Hindlimb muscle (tissue), 1 donor: ENCODE measurements at places on chromosomes 7 and 10. TPM values are rescaled to one million over a fixed set of nuclear protein-coding genes. Genes with fewer than 3 reads are reported as not detected.

GRCh38 chr7:1122832-1123501 is 35.1 kb downstream of the GPER1 start:
- no peak for DNase-seq

GRCh38 chr10:70396140-70396539 is 7.8 kb upstream of the EIF4EBP2 start:
- no peak for DNase-seq

GRCh38 chr10:19904202-19904661 is 88.0 kb downstream of the PLXDC2 start:
- DNase-seq = no peak

DNA sequence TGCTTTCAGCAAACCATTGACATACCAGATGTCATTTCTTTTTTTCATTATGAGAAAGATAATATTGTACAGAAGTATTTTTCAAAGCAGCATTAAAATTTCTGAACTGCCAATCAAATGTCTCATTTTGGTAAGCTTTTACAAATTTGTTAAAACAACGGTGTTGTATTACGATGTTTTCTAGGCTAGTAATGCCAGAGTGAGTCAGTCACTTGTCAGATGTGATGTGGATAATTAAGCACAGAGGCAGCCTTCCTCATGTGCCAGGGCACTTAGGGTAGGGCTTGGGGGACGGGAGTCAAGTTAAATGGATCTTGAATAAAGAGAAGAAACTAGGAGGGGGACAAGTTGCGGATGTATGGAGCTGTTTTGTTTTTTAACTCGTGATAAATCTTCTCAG is 10.1 kb downstream of the PSTK start:
- DNase-seq = no peak

DNA sequence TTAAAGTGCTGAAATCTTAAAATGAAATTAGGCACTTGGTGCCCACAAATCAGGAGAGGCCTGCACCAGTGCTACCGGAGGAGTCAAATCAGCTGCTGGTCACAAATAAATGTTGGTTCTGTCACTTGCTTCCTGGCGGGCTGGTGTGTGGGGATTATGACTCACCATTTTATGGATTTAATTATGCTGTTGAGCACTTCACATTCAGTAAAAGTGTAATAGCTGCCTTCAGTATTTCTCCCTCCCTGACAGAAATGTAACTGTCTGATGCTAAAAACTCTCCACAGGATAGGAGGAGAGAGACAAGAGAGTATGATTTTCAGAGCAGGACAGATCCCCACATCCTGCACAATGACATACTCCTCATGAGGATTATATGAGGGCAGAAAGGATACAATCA is 186.0 kb downstream of the JAZF1 start:
- no peak for DNase-seq

GRCh38 chr7:6165521-6166320 is 106.7 kb downstream of the CYTH3 start:
- no peak for DNase-seq

- DNase-seq = no peak
These were observed 7.4 kb upstream of the SAMD8 start for GRCh38 chr10:75103881-75104686.

DNA sequence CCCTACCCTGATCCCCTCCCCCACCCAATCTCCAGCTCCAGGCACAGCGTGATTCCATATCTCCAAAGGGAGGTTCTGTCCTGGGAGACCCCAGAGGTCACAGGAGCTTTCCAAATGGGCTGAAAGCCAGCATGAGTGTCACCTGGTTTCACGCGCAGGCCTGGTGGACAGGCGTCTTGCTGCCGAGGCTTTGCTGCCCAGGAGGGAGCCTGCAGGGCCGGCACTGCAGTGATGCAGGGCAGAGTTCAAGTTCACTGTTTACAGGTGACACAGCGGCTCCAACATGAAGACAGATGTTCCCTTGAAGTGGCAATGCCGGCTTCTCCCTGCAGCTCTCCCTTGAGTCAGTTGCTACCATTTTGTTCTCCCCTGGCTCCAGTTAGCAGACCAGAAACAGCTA is 104.3 kb downstream of the TCERG1L start:
- no peak for DNase-seq

GRCh38 chr7:36440880-36441279 is 51.2 kb downstream of the ANLN start:
- DNase-seq = peak; percentile 11

DNA sequence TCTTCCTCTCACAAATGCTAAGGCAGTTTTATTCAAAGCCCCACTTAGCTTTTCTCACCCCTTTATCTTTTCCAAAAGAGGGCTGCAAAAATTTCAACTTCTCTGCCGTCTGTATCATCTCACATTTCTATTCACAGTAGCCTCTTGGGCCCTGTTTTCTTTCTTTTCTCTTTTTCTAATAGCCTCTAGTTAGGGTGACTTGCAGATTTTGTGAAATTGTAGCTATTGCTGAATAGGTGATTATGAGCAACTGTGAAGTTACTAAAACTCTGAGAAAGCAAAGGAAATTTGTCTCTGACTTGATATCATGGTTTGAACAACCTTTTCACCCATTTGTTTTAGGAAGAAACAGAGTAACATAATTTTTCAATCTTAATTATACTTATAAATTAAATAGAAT is 29.2 kb downstream of the EXOC4 start:
- no peak for DNase-seq

GRCh38 chr7:24842029-24842428 is 84.8 kb upstream of the GSDME start:
- no peak for DNase-seq

- DNase-seq = no peak
These were observed 47.9 kb upstream of the STK17A start for GRCh38 chr7:43535031-43535451.

- DNase-seq = no peak
These were observed 95.5 kb downstream of the CCDC71L start for GRCh38 chr7:106565428-106565827.

DNA sequence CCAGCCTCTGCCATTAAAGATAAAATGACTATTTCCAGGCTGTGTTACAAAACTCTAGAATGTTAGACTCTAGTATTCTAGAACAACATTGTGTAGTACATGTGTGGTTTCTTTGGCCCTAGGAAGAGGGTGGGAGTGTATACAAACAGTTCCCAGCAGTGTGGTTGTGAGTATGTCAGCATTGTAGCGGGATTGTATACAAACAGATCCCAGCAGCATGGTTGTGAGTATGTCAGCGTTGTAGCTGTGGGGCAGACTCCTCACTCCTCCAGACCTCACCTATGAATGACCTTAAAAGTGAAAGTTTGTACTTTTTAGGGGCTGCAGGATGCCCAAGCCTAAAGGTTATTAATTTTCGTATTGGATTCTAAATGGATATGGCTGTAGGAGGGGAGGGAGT is 6.9 kb upstream of the ACSL5 start:
- no peak for DNase-seq

DNA sequence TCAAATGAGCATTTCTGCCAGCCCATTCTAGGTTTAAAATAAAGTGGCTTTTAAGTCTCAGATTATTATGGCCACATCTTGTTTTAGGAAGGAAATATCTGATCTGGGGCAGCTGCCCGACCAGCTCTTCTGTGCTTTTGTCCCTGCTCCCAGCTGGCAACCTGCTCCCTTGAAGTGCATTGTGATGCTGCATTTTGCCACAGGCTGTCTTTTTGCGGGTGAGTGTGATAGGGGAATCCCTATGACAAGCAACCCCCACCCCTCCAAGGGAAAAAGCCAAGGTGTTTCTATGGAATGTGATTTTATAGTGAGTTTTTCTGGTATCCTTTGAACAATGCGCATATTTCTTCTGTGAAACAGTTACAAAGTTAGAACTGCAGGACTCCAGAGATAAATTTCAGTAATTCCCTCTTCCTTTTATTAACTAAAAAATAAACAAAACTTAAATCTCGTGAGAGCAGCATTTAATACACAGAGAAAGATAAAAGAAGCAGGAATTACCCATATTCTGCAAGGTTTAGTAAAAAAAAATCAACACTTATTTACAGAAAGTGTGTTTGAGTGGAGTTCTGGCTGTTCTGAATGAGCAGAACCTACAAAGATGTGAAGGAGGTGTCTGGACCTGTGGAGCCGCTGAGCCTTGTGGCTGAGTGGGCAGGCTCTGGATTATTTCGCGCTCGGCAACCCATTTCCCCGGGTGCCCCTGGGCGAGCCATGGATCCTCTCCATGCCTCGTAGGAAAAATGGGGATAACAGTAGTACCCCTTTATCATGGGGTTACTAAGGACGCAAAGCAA is 10.1 kb upstream of the HPS1 start:
- DNase-seq = no peak

DNA sequence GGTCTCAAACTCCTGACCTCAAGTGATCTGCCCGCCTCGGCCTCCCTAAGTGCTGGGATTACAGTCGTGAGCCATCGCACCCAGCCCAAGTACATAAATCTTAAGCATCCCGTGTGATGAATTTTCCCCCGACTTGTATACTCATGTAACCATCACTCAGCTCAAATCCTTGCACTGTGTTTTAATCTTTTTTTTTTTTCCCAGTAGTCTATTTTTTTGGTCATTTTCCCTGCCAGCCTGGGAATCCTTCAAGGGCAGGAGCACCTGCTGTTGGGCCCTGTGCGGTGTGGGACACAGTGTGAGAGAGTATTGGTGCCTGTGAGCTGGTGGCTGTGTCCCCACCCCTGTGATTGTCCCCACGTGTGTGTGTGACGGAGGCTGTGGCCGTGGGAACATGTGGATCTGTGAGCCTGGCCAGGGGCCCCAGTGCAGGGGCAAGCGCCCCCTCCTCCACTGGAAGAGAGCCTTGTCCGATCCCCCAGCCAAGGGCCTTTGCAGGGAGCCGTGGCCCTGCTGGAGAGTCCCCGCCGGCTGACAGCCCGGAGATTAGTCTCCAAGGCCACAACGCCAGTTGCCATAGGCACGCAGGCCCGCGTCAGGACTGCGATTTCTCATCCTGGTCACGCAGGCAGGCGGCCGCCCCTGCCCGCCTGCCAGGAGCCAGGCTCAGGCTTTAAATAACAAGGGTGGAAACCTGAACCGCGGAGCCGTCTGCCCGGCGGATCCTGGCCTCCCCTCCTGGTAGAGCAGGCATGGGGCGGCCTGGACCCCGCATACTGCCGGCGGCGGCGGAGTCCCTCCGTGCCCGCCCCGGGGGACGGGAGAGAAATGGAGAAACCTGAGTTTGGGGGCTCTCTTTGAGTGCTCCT is 26.5 kb downstream of the GTF2IRD1 start:
- peak; percentile 69 for DNase-seq

DNA sequence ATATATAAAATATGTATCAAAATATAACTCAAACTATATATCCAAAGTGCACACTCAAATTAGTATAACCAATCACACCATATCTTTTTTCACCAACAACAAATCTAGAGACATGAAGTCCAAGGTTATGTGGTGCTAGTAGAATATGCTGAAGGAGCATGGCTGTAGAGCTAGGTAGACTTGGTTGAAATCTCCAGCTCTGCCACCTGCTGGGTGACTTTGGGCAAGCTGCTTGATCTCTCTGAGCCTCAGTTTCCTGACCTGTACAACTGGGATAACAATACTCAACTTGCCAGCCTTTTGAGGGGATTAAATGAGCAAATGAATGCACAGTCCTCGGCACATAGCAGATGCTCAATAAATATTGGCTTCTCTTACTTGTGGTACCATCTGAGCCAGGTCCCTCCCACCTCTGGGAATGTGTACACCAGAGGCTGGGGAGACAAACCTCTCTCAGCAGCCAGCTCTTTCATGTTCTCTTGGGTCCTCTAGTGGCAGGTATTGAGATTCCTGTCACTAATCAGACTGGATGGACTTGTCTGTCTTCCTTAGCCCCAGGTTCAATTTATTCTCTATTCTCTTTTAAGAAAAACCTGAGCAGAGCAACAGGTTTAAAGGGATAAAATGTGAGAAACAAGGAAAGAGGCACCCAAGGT is 94.3 kb upstream of the PDE1C start:
- DNase-seq = no peak

Gene SPDYE11
- 1.9 TPM for polyA plus RNA-seq

Gene NPSR1
- polyA plus RNA-seq = 0.14 TPM

Gene COPG2
- 44.5 TPM for polyA plus RNA-seq
